Activated CD4-positive, alpha-beta T cell treated with anti-CD3 and anti-CD28 coated beads, Interleukin-2, amount 50 U/mL, for 24 hours (primary cell): ENCODE measurements at places on chromosomes 16 and 17.

DNA sequence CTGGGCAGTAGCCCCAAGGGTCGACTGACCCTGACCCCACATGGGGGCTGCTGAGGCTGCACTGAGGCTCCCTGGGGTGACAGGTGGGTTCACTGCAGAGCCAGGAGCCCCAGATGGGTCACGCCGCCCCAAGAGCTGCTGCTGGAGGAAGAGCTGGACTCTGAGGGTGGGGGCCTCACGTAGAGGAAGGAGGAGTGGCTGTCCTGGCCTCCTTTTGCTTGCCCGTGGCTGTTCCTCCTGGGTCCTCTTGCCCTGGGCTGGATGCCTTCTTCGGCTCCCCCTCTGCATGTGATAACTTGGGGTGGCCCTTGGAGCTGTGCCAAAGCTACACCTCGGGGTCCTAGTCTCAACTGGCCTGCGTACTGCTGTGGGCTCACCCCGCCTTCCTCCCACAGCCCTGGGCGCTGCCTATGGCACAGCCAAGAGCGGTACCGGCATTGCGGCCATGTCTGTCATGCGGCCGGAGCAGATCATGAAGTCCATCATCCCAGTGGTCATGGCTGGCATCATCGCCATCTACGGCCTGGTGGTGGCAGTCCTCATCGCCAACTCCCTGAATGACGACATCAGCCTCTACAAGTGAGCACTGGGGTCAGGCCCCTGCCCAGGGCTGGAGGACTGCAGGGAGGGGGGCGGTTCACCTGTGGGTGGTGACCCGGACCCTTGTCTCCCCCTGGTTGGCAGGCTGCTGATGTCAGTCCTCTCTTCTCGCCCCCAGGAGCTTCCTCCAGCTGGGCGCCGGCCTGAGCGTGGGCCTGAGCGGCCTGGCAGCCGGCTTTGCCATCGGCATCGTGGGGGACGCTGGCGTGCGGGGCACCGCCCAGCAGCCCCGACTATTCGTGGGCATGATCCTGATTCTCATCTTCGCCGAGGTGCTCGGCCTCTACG lies 1.1 kb upstream of the AMDHD2 start:
- DNase-seq, result no peak

DNA sequence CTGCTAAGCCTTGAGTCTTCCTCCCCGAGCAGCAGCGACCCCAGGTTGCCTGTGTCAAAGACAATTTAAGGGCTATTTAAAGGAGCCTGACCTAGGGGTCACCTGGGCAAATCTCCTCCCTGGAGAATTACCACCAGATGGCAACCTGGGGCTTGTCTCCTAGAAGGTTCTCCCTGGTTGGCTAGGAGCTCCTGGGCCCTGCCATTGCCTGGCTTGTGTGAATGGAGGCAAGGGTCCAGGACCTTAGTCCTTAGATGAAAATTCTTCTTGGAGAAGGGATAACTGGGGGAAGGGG lies 51.3 kb upstream of the TAC4 start:
- no peak for DNase-seq

GRCh38 chr16:4133897-4134372 lies 17.7 kb upstream of the ADCY9 start:
- DNase-seq, result no peak

- DNase-seq, result no peak
Observed at GRCh38 chr16:3787924-3788661, 70.8 kb upstream of the TRAP1 start.

DNA sequence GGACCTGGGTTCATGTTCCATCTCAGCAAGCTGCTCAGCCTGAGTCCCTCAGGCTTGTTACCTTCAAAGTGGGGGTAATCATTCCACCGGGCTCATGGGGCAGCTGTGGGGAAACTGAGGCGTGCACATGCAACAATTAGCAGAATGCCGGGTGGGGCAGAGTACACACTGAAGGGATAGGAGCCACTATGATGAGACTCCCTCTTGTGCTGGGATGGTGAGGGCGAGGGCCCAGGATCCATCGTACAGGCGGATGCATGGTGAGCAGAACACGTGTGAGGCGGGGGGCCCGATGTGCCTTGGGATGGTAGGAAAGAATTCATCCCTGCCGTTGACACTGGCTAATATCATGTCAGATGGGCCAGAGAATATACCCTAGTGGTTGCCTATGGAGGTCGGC lies 25.5 kb upstream of the MAP3K14 start:
- DNase-seq, result no peak

- no peak for DNase-seq
Observed at GRCh38 chr17:79414793-79415211, 196.0 kb downstream of the RBFOX3 start.

- DNase-seq, result no peak
Observed at GRCh38 chr16:55502801-55503366, 6.0 kb upstream of the LPCAT2 start.

DNA sequence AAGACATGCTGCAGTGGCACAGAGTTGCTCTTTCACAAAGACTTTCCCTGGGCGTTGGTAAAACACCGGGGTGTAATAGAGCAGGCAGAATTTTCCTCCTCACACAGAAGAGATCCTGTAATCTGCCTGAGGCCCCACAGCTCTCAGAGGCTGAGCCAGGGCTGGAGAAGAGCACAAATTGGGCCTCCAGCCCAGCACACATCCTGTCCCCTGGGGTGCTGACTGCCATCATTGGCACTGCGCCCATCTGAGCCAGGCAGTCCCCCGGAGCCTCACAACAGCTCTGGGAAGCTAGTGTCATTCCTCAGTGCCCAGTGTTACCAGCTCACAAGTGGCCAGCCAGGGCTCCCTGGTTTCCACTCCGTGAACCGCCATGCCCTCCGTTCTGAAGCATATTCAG lies 119.4 kb downstream of the SOCS1 start:
- no peak for DNase-seq

DNA sequence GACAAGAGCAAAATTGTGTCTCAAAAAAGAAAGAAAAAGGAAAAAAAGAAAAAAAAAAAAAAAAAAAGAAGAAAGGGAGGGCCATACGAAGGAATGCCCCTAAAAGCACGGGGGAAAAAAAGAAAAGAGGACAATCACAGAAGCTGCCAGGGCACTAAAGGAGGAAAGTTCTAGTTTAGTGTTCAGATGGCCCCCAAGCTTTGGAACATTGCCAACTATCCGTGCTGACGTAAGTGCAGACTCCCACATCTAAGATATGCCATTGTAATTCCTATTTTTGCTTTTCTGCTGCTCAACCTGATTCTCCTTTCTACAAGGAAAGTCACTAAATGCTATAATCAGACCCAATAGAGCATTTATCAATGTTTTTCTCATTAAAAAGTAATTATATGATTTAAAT lies 842.1 kb downstream of the KCNJ2 start:
- no peak for DNase-seq

DNA sequence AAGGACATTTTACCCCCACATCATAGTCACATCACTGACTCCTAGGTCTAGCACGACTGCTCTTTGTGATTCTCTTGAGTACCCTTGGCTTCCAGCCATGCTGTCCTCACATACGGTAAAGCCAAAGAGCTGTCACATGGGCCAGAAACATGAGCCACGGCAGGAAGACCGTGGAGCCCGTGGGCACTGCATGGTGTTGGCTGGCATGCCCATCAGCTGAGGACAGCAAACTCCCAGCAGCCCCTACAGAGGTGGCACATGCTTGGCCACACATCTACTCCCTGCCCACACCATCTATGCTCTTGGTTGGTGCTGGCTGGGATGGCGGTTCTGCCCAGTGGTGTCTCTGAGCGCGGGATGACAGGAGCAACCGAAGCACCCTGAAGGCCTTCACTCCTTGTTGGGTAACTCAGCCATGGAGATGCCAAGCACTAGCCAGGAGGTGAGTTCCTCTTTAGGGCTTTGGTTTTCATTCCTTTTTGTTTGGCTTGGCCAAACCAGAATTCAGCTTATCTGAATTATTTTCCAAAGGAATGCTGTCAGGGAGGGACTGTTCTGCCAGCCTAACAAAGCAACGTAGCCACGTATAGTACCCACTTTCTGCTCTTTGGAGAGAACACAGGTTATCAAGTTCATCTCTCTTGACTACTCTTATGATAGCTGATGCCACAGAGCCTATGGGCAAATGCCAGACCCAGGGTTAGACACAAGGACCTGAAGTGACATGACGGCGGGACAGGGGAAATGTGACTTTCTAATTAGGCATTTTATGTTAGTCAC lies 10.0 kb downstream of the TNFAIP1 start:
- no peak for DNase-seq

- DNase-seq, result no peak
Observed at GRCh38 chr17:17075125-17075781, 33.0 kb downstream of the MPRIP start.

DNA sequence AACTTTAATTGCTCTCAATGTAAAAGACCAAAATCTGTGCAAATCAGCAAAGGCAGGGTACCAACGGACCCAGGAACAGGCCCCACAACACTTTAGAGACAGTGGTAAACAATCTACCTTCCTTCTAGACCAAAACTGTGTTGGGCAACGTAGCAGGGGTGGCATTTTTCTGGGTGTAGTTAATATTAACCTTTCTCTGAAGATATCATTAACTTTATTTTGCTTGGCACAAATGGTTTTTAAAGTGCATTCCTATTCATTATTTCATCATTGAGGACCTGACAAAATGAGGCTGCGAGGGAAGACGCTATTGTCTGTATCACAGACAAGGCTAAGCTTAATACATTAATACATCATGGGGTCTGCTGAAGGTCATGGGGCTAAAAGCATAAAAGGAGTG lies 37.9 kb upstream of the TRAP1 start:
- DNase-seq, result no peak

DNA sequence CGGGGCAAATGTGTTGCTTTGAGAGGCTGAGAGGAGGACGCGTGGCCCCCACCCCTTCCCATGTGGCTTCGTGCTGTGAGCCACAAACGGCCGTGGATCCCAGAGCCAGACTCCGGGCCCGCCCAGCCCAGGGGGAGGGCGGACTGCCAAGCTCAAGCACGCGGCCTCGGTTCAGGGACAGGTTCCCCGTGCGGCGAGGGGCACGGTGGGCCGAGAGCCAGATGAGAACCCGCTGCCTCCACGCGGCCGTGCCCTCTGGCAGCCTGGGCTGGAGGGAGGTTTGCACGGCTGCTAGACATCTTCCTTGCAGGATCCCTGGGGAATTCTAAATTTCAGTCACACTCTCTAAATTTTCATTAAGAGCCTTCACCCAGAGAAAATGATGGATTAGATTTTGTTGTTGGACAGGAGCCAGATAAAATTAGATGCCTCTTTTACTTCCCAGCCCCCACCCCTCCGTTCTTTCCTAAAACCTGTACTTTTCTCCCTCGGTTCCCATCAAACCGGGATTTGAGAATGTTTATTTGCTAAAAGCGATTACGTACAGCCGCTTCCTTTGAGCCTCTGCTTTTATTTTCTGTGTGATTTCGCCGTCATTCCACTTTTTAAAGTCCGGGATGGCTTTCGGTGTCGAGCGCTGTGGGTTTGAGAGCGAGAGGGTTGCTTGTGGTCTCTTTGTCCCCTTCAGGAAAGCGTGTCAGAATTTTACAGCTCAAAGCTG lies 25.0 kb upstream of the GNG13 start:
- no peak for DNase-seq

- DNase-seq, result no peak
Observed at GRCh38 chr16:49932946-49933345, 77.0 kb upstream of the ZNF423 start.

GRCh38 chr17:28045304-28045703 lies 2.8 kb downstream of the NLK start:
- no peak for DNase-seq

GRCh38 chr17:302300-302698 lies 50.3 kb downstream of the RPH3AL start:
- no peak for DNase-seq
